Activated CD4-positive, alpha-beta T cell treated with anti-CD3 and anti-CD28 coated beads, Interleukin-2, amount 10 ng/mL, durations not matched to agents 24 days and 14 days (primary cell): ENCODE measurements at places on chromosomes 12 and 14.

DNA sequence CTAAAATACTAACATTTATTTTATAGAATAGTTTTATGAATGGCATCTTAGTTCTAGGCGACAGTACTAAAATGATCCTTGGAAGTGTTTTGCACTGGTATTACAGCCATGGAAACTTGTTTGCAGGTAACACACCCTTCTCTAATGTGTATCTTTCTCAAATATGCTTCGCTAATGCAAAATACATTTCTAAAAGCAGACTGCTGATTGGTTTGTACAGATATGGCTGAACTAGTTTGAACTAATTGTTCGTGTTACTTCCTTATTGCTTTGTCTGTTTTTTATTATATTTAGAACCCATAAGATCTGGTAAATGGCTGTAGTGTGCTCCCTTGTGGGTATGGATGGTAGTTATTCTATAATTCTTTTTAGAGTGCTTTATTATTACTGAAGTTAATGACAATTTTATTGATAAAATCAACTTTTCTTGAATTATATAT, 53.0 kb downstream of the ATF7IP start:
- DNase-seq: no peak

DNA sequence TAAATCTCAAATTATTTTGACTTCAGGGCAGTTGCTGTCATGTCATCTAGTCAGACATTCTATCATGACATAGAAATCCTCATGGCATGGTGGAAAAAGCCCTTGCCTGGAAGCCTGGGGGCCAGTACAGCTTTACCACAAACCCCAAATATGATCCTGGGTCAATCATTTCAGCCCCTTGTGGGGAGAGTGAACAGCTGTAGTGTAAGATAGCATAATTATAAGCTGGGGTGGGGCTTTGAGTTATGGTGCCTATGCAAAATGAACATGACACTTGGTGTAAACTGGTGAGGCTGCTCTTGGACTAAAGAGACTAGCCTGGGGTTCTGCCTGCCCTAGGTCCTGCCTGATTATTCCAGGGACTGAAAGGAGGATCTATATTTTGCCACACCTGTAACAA, 207.7 kb upstream of the DDHD1 start:
- no peak for DNase-seq

GRCh38 chr14:91373591-91374254, 43.9 kb downstream of the CCDC88C start:
- DNase-seq: peak; percentile 84

DNA sequence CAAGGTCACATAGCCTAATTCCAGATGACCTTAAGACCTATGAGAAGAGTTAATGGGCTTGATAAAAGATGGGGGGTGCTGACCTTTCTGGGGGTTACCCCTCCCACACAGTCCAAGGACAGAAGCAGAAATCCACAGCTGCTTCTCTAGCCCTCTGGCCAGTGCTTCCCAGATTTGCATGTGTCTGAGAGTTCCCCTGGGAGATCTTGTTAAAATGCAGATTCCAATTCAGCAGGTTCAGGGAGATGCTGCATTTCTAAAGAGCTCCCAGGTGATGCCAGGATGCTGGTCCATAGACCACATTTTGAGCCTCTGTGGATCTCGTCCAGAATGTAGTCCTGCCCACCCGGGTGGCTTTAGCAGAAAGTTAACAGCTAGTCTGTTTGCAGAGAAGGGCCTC, 82.1 kb downstream of the WSCD2 start:
- DNase-seq: no peak

- DNase-seq: no peak
Observed at GRCh38 chr12:30816742-30817465, 62.2 kb upstream of the CAPRIN2 start.

- DNase-seq: no peak
Observed at GRCh38 chr12:5206401-5207175, 162.9 kb downstream of the KCNA5 start.

DNA sequence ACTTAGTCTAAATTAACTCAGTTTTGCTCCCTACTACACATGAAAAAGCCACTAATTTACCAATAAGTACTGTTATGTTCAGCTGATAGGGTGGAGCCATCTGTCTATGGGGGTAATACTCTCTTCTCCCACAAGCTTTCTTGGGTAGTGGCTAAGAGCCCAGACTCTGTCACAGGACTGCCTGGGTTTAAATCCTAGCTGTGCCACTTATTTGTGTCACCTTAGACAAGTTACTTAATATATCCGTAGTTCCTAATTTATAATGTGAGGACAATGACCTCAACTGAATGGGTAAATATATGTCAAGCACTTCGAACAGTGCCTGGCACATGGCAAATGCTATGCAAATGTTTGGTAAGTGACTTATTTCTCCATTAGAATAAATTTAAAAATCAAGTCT, 185.6 kb downstream of the DACT1 start:
- no peak for DNase-seq

- DNase-seq: peak; percentile 90
Observed at GRCh38 chr12:47904713-47905709, at the start of gene VDR. Gene VDR, minus strand, starts transcription at chr12:47904994. Its CDS starts 25,881 bp downstream, at chr12:47879113.

GRCh38 chr12:131282292-131283080, 328.8 kb downstream of the ADGRD1 start:
- no peak for DNase-seq

GRCh38 chr12:75481774-75482173, 1.2 kb downstream of the GLIPR1 start:
- no peak for DNase-seq

DNA sequence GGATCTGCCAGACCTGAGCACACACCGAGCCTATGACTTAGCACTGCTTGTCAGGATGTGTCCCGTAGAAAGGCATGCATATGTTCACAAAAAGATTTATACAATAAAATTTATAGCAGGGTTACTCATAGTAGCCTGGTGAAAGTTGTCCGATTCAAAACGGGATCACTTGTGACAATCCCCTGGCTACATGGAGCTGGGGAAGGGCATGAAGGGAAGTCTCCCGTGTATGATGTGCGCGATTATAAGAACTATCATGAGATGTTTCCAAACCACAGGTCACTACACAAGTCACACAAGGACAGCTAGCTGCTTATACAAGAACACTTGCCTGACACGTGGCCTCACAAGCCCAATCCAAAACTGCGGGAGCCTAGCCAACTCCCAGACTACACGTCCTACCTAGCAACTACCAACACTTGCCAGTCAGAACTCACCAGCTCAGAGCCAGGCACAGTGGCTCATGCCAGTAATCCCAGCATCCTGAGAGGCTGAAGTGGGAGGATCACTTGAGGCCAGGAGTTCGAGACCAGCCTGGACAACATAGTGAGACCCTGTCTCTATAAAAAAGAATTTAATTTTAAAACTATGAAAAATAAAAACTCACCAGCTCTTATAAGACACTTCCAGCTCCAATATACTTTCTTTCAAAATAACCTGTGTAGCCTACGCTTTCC, 7.5 kb upstream of the CDCA4 start:
- DNase-seq: no peak

DNA sequence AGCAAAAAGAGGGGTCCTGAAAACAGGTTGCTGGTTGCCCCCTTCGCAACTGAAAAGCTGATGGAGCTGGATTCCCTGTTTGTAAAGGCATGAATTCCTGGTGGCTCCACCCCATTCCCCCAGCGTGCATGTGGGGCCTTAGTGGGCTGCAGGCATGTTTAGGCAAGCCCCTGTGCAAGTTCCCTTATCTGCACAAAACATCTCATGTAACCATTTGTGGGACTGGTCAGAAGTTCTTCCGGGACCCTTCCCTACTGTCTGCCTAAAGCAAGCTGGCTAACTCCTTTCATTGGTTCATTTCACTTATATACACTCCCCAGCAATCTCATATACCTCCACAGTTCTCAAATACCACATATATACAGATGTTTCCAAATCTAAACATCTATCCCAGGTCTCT, 24.0 kb upstream of the HIGD1C start:
- no peak for DNase-seq

DNA sequence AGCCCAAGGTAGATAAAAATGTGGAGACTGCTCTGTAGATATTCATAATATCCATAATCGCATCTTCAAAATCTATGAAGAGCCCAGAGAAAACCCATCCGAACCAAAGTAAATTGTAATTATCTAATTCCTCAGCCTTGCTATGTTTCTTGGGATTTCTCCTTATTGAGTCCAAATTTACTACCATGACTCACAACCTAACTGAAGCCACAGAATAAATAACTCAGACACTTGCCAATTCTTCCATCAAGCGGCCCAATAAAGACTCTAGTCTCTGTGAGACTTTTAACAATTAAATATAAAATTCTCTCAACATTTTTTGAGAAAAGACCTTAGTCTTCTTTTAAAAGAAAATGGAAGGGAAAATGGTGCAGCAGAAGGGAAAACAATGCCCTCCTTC, 409.8 kb downstream of the DAD1 start:
- no peak for DNase-seq

DNA sequence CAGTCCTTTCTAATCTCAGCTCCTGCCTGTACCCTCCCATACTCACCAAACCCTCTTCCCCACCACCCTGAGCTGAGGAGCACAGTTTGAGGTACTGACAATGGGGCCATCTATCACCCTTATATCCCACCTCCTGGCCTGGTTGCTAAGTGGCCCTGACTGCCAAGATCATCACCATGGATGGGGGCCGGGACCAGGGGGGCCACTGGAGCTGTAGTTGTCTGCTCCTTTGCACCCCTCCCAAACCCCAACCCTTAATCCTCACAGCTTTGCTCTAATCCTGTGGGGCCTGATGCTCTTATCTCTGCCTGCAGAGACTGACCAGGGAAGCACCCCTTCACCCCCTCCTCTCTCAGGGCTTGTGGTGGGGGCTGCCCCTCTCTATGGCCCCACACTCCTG, 395 bp upstream of the GNB3 start:
- DNase-seq: no peak

DNA sequence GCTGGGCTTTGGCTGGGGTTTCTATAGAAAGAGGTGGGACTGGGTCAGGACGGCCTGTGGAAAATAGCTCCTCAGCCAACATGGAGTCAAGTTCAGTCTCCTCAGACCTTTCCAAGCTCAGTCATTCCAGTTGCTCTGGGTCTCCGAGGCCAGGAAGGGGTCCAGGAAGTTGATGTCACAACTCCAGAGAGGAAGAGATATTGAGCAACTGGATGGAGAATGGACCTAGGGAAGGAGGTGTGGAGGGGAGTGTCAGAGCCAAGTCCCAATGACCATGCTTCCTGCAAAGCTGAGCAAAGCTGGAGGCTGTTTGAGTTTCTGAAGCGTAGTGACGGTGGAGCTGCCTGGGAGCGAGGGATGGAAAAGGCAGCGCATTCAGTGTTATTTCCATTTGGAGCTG, 86.1 kb downstream of the SLC24A4 start:
- no peak for DNase-seq

- DNase-seq: no peak
Observed at GRCh38 chr14:59098377-59098776, 90.1 kb upstream of the DAAM1 start.

- DNase-seq: no peak
Observed at GRCh38 chr12:114245555-114245954, 160.4 kb downstream of the TBX5 start.

GRCh38 chr12:77606348-77606747, 224.3 kb upstream of the NAV3 start:
- no peak for DNase-seq

DNA sequence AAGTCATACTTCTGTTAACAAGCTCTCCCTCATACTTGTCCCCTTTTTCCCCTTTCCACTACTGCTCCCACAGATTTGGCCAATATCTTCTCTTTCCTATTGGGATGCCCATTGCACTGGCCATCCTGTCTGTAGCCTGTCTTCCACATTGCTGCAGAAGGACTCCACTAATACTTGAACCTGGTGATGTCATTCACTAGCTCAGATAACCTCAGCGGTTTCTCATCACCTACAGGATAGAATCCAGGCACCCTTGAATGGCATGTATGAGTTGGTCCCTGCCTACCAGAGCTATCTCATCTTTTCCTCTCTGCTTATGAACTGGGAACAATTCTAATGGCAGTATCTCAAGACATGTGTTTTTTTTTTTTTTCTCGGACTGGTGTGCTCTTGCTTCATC, 84.6 kb downstream of the PTPRR start:
- DNase-seq: no peak

GRCh38 chr12:65536876-65537681, 258.6 kb downstream of the MSRB3 start:
- DNase-seq: no peak

GRCh38 chr12:16112612-16113560, 164.6 kb downstream of the SLC15A5 start:
- no peak for DNase-seq

GRCh38 chr12:22729957-22730443, 105.0 kb downstream of the ETNK1 start:
- DNase-seq: no peak

DNA sequence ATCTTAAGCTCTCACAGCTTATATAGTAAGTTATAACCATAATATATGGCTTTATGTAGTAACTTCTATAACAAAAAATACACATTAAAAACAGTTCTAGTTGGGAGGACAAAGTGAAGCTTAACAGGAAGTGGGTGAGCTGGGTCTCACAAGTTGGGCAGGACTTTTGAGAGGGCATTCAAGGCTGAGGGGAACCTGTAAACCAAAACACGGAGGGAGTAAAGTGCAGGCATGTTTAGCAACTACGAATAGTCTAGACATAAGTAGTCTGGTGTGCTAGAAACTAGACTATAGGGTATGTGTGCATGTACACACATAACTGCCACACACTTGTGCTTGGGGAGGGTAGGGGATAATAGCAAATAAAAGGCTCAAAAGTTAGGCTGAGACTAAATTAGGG, 14.2 kb upstream of the NEK9 start:
- no peak for DNase-seq

GRCh38 chr12:113374823-113375428, 16.5 kb downstream of the PLBD2 start:
- DNase-seq: no peak

DNA sequence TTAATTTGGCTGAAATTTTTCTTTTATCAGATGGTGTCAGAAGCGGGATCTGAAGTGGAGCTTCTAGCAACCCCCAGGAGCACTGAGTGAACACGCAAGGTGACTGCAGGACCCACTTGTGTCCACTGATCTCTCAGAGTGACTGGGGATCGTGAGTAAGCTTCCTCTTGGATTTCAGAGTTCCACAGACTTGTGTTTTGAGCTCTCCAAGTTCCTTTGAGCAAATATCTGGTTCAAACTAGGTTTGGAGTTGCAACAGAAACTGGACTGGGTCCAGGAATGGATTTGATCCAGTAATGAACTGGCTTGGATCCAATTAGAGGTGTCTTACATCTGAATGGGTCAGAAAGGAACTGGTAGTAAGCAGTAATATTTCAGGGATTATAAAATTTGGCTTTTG, 24.7 kb upstream of the B4GALNT1 start:
- no peak for DNase-seq

GRCh38 chr12:46523863-46524770, 151.5 kb upstream of the SLC38A2 start:
- peak; percentile 87 for DNase-seq

GRCh38 chr12:2682296-2683251, 112.2 kb upstream of the FKBP4 start:
- DNase-seq: peak; percentile 86
